ENCODE measurements at places on chromosomes 13 and 19.

- no peak for DNase-seq
These were observed 199.6 kb downstream of the OXGR1 start for GRCh38 chr13:96794669-96795068.

DNA sequence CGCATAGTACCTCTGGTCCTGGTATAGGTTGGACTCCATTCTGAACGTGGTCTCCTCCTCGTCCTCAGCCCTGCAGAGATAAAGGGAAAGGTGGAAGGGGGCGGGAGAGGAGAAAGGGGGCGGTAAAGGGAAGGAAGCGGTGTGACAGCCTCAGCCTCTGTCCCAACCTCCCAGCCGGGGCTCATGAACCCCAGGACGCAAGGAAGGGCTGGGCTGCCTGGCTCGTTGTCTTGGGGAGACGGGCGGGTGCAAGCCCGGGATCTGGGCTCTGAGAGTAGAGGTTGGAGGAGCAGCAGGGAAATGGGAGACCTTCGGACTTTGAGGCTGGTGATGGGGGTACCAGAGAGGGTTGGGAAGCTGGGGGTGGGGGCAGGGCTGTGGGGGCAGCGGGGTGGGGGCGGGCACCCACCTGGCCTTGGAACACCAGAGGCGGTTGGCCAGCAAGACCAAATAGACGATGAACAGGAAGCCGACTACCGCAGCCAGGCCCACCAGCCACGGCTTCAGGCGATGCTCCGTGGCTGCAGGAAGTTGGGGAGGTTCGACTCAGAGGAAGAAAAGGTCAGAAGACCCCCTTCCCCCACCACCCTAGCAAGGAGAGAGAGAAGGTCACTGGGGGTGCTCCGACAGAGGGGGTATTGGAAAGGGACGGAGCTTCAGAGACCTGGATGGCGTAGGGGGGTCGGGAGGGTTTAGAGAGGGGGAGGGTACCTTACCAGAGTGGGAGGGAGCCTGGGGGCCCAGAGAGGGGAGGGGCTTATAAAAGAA lies 1.7 kb downstream of the SMIM24 start:
- no peak for DNase-seq

DNA sequence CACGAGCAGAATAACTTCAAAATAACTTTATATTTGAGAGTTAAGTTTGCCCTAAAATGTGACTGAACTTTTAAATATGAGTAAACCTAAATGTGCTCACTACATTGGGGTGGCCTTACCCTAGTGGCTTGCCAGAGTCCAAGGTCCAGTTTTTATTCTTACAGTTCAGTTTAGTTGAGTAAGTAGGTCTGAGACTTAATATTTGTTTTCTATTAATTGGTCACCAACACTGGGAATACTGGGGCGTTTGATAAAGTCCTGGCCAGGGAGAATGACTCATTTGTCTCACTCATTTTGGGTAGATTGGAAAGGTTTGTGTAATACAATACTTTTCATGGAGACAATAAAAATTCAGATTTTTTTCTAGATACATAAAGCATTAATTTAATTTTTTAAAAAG lies 127.8 kb upstream of the SPATA13 start:
- no peak for DNase-seq

DNA sequence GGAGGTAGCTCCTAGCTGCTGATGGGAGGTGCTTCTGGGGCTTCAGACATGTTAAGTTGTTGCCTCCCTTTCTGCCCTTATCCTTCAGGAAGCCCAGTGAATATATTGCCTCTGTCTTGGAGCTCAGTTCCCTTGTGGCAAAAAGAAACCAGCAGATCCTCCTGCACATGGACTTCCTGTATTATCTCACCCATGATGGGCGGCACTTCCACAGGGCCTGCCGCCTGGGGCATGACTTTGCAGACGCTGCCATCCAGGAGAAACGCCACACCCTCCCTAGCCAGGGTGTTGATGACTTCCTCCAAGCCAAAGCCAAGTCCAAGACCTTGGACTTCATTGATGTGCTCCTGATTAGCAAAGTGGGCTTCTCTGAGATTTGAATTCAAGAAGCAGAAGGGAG lies 6.0 kb upstream of the CYP4F12 start:
- DNase-seq = no peak

- no peak for DNase-seq
These were observed 186.2 kb downstream of the FOXO1 start for GRCh38 chr13:40480012-40480914.

DNA sequence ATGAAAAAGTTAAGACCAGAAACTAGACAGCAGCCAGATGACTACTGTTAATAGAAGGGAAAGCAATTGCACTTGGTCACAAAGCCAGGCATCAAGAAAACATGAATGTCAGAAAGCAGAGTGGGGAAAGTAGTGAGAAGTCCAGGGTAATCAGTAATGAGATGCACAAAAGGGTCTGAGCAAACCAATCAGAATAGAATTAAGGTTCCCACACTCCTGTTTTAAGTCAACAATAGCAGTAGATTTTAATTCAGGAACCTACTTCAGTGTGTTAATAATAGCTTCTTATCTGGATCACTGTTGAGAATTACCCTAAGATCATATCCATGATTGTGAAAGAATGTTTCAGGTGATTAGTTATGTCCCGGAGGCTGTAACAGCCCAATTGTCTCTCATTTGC lies 72.6 kb upstream of the KLF5 start:
- DNase-seq = no peak

- DNase-seq = no peak
These were observed 25.9 kb downstream of the ARHGAP35 start for GRCh38 chr19:46886546-46887239.

DNA sequence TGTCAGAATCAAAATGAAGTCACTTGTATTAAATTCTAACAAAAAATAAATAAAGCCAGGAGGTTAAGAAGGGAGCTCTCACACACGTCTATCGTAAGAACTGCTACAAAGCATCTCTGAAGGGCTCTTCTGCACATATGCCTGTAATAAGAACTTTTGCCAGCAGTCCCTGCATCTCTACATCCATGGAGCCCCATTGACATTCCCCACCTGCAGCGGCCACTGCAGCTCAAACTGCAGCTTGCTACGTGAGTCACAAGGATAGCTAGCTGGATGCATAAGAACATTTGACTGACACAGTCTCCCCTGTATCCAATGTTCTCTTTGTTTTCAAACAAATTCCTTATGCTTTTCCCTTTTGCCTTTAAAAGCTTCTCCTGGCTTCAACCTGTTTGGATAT lies 68.3 kb downstream of the DNAJC3 start:
- no peak for DNase-seq

DNA sequence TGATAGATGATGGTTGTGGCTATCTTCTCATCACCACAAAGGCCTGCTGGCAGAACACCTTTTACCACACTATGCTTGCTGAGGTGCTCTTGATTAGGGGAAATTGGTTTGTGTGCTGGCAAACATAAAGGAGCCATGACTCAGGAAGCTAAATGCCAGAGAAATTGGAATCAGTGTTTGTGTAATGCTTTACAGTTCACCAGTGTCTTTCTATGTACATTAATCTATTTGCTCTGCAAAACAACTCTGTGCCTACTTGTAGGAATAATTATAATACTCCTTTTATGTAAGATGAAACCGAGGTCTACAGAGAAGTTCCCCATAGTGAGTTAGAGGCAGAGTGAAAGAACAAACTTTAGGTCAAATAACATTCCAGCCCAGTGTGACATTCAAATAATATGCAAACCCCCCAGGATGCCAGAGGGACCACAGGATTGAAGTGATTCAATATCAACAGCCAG lies 390.5 kb upstream of the HTR2A start:
- no peak for DNase-seq

DNA sequence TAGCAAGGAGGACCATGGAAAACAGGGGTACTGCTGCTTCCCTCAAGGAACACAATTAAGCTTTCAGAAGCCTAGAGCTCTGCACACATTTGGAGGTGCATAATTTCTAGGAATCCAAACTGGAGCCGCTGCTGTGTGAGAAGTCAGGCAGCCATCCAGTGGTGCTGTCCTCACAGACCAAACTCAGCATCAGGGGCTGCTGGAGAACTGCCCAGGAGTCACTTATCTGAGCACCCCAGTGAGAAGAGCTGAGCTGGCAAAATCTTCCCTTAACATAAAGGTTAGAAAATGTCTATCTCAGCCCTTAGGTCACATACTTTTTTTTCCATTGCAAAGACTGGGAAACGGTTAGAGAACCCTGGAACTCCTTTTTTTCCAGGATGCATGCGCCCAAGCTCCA lies 72.8 kb downstream of the ATP7B start:
- no peak for DNase-seq

DNA sequence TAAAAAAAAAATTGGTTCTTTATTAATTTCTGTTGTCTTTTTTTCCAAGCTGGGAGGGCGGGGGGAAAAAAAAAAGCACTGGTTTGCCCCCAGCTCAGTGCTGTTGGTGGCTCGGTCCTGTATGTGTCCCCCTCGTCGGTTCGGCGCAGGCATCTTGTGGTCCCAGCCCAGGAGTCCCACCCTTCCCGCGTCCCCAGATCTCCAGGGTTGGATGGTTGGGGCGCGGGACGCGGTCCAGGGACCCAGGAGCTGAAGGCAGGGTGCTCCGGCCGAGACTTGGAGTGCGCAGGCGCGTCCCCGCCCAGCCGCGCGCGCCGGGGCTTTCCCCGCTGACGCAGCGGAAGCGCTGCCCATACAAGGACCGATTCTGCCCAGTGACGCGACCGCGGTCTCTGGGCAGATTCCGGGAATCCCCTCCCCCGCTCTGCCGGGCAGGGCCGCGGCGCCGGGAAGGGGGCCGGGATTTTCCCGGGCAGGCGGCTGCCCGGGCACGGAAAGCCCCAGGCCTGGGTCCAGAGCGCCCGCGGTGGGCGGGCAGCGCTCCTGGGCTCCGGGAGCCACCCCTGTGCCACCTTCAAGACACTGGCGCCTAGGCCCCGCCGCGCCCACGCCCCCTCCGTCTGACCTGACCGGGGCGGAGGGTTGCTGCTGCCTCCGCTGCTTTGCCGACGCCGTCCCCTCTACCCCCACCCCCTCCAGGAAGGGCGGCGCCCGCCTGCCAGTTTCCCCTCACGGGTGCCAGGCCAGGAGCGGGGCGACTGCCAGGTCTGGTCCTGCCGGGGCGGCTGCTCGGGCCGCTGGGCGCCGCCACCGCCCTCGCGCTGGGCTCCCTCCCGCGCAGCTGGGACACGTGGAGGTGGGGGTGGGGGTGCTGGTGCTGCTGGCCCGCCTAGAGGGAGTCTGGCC lies 2.3 kb downstream of the JUNB start:
- DNase-seq = peak; percentile 87

- no peak for DNase-seq
These were observed 1.7 kb downstream of the YJEFN3 start for GRCh38 chr19:19530423-19530804.

GRCh38 chr19:31459430-31459829 lies 110.2 kb upstream of the TSHZ3 start:
- no peak for DNase-seq

GRCh38 chr13:78784014-78784750 lies 125.2 kb upstream of the OBI1 start:
- DNase-seq = no peak

- peak; percentile 82 for DNase-seq
These were observed 676 bp upstream of the HSPH1 start for GRCh38 chr13:31162151-31163008.

DNA sequence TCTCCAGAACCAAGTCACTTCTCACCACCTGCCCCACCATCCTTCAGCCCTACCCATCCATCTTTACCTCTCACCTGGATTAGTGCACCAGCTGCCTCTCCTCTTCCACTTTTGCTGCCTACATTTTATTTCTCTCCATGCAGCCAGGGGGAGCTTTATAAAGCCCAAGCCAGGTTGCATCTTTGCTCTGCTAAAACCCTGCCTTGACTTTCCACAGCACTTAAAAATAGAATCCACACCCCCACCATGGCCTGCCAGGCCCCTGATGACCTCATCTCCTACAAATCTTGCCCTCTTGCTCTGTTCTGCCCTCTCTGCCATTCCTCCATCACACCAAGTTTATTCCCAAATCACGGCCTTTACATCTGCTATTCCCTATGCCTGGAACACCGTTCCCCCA lies 1.8 kb downstream of the HOOK2 start:
- no peak for DNase-seq

GRCh38 chr13:35917252-35917941 lies 213.8 kb downstream of the DCLK1 start:
- DNase-seq = no peak

GRCh38 chr19:54257116-54257480 lies at the start of gene LILRB5:
Gene LILRB5 (minus strand): TSS chr19:54257273. CDS start chr19:54257193, 80 bp downstream.
- DNase-seq = no peak

DNA sequence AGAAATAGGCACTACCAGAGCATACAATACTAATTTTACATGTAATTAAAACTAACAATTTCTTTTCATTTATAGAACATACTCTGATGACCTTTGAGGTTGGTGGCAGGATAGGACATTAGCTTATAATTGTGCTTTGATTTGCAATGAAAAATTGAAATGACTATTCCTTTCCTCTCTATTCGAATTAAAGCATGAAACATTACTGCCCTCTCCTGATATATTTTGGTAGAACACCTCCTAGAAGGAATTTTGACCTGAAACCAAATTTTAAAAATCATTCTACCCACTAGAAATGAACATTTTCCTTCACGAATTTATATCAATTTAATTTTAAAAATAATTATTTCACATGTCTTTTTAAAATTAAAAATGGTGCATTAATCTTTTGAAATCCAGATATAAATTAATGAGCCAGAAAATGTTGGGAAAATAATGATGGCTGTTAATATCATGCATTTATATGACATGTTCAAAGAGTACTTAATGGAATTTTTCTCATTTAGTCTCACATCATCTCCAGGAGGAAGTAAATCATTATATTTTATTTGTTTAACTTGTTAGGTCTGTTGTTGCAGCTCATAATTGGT lies 556.3 kb upstream of the ARGLU1 start:
- DNase-seq = no peak

DNA sequence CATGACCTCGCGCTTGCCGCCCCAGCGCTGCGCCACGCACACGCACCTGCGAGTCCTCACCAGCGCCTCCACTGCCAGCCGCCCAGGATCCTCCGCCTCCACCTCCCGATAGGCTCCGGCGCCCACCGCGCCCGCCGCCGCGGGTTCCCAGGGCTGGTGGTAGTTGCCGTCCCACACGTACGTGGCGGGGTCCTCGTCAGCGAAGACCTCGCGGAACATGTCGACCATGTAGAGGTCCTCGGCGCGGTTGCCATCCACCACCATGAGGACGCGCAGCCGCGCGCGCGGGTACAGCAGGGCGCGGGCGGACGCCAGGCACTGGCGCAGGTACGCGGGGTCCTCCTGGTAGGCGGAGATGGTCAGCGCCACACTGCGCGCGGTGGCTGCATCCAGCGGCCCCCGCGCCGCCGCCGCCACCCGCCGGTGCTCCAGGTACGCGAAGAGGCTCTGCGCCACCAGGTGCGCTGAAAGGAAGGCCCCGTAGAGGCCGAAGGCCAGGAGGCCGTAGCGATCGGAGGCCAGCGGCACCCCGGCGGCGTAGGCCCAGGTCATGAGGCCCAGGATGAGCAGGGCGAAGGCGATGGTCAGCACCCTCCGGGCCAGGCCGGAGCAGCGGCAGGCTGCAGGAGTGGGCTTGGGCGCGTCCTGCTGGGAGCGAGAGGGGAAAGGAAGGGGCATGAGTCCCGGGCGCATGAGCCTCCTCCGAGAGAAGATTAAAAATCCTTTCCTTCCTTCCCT lies 4.4 kb downstream of the HAS1 start:
- DNase-seq = no peak

- no peak for DNase-seq
These were observed 210.9 kb downstream of the GPC5 start for GRCh38 chr13:91609353-91609752.

- DNase-seq = no peak
These were observed 89.5 kb downstream of the ARHGEF7 start for GRCh38 chr13:111204438-111205177.

All from stimulated activated CD8-positive, alpha-beta memory T cell treated with anti-CD3 and anti-CD28 coated beads, Interleukin-4, amount 100 ng/mL, for 1 hour (primary cell).